ENCODE measurements at places on chromosomes 6 and 20.
A peak's percentile ranks its signal among the peaks of the same experiment; 100 is the strongest.

GRCh38 chr6:117267054-117267347 lies 1.6 kb downstream of the VGLL2 start:
- no peak for DNase-seq

DNA sequence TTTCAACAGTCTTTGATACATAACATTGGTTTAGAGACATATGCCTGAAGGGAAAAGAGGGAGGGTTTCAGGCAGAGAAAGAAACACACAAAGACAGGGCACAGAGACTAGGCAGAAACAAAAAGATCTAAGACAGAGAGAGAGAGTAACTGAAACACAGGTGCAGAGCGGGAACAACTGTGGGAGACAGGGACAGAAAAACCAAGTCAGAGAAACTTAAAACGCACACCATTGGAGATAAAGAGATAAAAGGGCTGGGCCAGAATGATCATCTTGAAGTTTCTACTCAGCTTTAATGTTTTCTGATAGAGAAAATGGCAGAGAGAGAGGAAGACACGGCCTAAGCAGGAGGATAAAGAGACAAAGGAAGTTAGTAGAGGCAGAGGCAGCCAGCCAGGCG lies 11.8 kb downstream of the UNC5CL start:
- DNase-seq = peak; percentile 9

- DNase-seq = no peak
Observed at GRCh38 chr6:36285187-36285671, 15.4 kb downstream of the PNPLA1 start.

GRCh38 chr20:63316502-63316921 lies 23.5 kb downstream of the COL20A1 start:
- DNase-seq = no peak

- DNase-seq = no peak
Observed at GRCh38 chr6:21455071-21455470, 138.5 kb upstream of the SOX4 start.
